ENCODE measurements at places on chromosomes 5 and 9.

DNA sequence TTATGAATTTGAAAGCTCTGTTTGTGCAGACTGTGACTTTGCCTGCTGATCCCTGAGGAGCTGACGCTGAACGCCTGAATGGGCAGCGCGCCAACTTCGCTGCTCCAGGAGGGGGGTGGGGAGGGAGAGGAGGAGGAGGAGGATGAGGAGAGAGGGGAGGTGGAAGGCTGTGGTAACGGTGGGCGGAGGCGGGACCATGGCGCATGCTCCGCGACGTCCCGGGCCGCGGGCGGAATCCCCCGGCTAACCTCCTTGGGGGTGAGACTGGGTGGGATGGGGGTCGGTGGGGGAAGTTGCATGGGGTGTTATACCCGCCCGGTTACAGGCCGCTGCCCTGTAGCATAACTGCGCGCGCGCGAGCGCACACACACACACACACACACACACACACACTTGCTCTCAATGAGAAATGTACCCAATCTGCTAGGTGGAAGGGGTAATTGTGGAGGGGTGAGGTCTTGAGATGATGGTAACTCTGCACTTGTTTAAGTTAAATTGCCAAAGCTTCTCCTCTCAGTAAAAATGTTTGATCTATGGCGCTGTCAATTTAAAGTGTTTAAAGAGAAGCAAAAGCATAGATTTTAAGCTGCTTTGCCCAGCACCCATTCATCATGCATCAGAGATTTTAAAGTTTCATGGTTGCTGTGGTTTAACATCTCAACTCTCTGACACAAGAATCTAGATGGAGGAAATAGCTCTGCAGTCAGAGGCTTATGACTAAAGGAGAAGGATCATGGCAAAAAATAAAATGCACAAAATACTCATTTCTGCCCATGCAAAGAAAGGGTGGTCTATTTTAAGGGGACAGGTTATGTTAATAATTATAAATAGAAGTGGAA, 76.6 kb upstream of the TBCA start:
- no peak for DNase-seq

DNA sequence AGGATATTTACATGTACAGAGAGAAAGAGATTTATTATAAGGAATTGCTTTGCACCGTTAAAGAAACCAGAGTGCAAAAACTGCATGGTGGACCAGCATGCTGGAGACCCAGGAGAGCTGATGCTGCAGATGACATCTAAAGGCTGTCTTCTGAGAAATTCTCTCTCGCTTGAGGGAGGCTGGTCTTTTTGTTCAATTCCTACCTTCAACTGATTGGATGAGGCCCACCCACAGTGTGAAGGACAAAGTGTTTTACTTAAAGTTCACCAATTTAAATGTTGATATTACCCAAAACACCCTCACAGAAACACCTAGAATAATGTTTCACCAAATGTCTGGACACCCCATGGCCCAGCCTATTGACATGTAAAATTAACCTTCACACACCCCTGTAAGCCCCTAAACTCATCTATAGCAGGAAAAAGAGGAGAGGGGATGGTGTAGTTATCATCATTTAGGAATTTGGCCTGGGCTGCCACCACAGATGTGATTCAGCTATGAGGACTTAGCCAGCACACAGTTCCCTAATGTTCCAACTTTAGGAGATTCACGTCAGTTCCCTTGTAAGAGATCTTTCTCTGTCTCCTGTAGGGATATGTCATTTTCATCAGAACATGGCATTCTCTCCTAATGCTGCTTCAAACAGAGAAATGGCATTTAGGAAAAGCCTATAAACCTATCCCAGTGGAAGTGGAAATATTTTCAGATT, 358.2 kb upstream of the TLE4 start:
- DNase-seq = no peak

GRCh38 chr5:108634010-108634616, 113.6 kb upstream of the FER start:
- no peak for DNase-seq

DNA sequence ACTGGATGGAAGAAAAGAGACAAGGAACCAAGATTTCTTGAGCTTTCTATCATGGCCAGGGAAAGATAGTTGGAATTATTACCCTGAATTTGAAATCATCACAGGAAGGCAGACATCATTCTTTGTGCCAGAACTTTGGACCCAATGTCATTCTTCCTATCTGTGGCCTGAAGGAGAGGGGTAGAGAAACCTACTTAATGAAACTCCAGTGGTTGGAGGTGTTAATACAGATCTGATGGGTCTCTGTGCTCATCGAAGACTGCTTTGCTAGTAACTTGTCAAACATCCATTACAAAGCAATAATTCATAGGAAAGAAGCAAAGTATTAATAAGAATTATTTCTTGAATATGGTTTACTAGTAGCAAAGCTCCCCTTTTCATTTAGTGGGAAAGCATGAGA, 26.9 kb downstream of the PRLR start:
- DNase-seq = no peak

GRCh38 chr9:84230355-84231145, 110.0 kb downstream of the SLC28A3 start:
- no peak for DNase-seq

- no peak for DNase-seq
Measured at GRCh38 chr5:132003170-132003744, 8.2 kb downstream of the ACSL6 start.

DNA sequence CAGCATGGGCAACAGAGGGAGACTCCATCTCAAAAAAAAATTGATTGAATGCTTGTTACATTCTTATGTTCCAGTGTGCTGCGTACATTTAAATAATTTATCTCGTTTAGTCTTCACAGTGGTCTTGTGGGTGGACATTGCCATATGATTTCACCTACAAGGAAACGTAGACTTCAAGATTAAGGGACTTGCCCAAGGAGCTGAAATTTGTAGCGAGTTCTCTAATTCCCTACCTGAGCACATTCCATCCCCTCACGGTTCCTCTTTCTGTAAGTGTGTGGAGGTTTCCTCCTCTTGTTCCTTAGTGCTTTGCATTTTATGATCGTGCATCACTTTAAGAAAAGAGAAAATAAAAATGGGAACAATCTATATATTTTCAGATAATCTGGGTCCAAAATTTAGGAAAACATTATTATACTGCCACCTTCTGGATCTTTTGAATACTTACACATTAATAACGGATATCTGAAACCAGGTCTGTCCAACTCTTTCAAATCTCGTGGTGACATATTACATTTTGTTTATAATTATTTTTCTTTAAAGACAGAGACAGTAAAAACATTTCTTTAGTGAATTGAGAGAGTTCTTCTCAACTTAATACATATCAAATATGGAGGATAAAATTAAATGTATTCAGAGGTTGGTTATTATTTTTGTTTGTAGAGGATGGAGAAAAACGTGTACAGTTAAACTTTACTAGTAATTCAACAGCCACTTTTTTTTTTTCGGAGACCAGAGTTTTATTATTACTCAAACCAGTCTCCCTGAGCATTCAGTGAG, 29.9 kb upstream of the C7 start:
- DNase-seq = peak; percentile 8

GRCh38 chr5:1594357-1595106, 70.8 kb upstream of the LPCAT1 start:
- DNase-seq = peak; percentile 97

DNA sequence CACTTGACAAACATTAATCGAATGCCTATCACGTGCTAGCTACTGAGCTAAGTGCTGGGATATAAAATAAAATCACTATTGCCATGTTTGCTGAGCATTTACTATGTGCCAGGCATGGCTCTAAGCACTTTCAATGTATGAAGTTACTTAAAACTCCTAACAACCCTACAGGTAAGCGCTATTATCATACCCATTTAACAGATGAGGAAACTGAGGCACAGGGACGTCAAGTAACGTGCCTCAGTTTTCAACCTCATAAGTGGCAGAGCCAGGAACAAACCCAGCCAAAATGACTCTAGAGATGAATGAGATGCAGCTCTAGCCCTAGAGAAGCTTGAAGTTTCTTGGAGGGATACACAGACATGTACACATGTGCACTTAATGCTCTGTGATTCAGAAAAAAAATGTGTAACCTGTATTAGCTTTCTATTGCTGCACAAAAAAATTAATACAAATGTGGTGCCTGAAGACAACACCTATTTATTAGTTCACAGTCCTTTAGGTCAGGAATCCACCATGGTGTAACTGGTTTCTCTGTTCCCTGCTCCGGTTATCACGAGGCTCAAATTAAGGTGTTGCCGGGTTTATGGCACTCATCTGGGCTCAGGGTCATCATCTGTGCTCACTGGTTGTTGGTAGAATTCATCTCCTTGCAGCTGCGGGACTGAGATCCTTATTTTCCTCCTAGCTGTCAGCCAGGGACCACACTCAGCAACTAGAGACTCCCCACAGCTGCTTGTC, 33.7 kb downstream of the TTLL11 start:
- DNase-seq = no peak

DNA sequence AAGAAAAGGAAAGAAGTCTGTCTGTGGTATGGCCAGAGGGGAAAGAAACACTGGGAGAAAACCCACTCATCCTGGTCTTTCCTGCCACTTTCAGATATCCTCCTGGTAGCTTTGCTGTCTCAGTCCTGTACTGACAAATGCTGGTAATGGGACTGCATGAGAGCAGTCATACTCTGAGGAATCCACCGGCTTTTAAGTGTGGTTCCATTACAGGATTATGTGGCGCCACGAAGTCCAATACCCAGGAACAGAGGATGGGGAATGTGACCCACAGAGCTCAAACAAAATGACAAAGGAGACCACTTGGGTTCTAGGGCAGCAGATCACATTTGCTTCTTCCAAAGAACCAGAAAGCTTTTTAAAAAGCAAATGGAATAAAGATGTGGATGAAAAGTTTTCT, 26.3 kb upstream of the FBP1 start:
- DNase-seq = no peak

GRCh38 chr5:167594750-167595149, 696.7 kb upstream of the WWC1 start:
- no peak for DNase-seq

- DNase-seq = no peak
Measured at GRCh38 chr5:84862132-84862531, 477.5 kb upstream of the EDIL3 start.

DNA sequence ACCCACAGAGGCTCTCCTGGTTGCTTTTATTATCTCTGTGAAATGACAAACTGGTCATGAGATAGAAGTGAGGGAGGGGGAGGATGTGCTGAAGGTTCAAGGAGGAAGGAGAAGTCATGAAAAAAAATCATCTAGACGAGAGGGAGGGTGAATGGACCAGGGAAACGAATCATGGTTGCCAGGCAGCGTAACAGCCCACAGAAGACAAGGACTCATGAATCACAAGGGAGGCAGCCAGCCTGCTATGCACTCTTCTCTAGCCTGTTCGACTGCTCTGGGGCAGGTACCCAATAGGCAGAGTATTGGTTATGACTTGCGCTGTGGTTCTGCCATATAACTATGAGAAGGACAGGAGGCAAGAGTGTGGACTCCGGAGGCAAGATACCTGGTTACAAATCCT, 475.2 kb downstream of the CDK5RAP2 start:
- no peak for DNase-seq

- no peak for DNase-seq
Measured at GRCh38 chr5:159908591-159908940, 7.7 kb upstream of the ADRA1B start.

DNA sequence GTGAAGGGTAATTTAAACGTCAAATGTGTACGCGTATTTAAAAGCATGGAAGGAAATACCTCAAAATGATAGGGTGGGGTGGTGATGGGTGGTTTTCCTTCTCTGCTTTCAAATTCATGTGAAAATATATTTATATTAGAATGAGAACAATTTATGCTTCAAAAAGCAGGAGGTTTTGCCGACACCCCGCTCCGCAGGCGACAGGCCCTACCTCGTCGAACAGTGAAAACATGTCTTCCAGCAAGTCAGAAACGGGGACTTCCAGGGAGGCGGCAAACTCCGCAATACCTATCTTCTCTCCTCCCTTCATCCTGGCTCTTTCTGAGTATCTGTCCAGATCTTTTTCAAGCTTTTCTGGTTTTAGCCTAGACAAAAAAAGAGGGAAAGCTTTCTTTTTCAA, 28.5 kb upstream of the SLC6A3 start:
- no peak for DNase-seq

DNA sequence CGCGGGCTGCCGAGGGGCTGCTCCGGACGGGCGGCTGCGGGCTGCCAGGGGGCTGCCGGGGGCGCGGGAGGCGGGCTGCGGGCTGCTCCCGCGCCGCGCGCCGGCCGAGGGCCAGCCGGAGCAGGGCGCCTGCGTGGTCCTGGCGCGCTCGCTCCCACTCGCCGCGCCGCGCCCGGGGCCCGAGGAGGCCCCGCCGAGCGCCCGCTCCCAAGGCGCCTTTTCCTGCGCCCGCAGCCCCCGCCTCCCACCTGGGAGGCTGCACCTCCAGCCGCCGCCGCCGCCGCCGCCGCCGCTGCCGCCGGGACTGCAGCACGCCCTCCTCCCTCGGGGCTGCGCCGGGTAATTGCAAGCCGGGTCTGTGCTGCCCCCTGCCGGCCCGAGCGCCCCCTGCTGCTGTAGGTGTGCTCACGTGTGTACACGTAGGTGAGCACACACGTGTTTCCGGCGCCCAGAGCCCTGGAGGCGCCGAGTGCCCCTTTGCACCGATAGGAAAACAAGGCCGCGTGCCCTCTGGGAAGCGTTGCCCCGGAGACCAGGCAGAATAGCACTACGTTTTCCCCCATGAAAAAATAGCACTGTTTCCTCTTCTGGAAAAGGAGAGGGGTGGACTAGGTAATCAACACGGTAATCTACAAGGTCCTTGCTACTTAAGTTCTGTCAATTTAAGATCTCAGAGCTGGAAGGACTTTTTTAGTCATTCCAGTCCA, at the start of gene EPB41L4B:
EPB41L4B (minus strand) TSS at position 318 of the 707 bp plus-strand sequence. CDS start 613 bp downstream, outside the sequence.
- DNase-seq = peak; percentile 92

DNA sequence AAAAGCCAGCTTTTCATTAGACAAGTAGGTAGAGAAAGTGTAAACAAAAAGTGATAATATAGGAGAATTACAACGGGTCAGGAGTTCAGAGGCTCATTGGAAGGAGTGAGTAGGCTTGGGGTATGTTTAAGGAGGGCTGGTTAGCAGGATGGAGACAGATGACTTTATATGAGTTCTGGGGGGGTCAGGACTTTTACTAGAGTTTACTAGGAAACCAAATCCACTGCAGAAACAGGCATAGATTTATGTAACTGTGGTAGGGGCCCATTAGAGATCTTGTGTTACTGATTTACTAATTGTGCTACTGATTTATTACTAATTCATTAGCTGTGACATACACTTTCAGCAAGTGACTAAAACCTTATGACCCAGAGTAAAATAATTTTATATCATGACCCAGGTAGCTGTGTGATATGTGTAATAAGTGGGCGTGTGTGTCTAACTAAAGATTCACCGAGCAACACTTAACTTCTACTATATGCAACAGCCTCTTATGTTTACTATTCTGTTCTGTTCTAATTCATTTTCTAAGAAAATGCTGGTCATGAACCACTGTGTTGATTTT, 73.5 kb downstream of the IQGAP2 start:
- DNase-seq = no peak
